ENCODE measurements at places on chromosomes 1 and 21.

- no peak for DNase-seq
Measured at GRCh38 chr1:22031214-22031962, 21.1 kb upstream of the CDC42 start.

- no peak for DNase-seq
Measured at GRCh38 chr21:36587388-36587787, 107.5 kb upstream of the CLDN14 start.

GRCh38 chr1:21244986-21245687, 45.1 kb downstream of the ECE1 start:
- DNase-seq, result no peak

DNA sequence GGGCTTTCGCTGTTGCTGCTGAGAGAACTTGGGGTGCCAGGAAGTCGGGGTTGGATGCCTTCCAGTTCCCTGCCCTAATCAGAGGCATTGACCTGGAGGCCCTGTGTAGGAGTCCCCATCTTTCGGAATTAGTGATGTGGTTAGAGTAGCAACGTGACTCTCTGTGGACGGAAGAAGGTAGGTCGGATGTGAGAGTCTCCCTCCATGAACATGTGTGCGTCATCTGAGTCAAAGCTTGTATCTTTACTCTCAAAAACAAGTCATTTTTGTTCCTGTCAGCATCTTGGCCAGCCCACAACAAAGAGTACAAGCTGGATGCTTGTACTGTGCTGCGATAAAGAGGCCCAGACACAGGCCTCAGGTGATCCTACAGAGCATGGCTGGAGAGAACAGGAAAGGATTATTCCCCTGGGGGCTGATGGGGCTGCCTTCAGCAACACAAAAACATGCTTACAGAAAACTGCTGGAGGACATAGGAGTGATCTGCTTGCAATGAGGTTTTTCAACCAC, 31.0 kb upstream of the IL10 start:
- no peak for DNase-seq

DNA sequence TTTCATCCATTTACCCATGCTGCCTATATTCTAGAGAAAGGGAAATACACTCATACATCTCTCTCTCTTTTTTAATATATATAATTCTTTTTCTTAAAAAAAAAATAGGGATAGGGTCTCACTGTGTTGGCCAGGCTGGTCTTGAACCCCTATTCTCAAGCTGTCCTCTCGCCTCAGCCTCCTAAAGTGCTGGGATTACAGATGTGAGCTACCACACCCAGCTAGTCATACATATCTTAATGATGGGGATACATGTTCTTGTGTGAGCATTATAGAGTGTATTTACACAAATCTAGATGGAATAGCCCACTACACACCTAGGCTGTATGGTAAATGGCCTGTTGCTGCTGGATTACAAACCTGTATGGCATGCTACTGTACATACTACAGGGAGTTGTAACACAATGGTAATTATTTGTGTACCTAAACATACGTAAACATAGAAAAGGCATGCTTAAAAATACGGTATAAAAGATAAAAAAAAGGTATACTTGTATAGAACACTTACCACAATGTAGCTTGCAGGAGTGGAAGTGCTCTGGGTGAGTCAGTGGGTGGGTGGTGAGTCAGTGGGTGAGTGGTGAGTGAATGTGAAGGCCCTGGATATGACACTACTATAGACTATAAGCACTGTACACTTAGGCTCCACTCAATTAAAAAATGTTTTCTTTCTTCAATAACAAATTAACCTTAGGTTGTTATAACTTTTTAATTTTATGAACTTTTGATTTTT, 72.9 kb downstream of the IVNS1ABP start:
- DNase-seq, result no peak

GRCh38 chr1:234612352-234613127, 2.6 kb upstream of the IRF2BP2 start:
- DNase-seq, result peak; percentile 98

DNA sequence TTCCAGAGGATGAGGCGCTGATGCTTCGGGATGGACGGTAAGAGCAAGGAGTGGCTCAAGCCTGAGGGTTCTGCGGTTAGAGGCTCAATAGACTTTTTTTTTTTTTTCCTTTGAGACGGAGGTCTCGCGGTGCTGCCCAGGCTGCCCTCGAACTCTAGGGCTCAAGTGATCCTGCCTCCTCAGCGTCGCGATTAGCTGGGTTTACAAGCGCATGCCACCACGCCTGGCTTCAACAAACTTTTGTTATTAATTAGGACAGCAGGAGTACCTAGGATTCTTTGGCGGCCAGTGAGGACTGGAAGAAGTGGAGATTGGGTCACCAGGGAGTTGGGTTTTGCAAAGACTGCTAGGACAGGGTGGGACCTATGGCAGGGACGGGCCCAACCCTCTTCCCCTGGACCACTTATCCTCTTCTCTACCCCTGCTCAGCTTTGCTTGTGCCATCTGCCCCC, 587 bp downstream of the SCNM1 start:
- DNase-seq, result peak; percentile 64

DNA sequence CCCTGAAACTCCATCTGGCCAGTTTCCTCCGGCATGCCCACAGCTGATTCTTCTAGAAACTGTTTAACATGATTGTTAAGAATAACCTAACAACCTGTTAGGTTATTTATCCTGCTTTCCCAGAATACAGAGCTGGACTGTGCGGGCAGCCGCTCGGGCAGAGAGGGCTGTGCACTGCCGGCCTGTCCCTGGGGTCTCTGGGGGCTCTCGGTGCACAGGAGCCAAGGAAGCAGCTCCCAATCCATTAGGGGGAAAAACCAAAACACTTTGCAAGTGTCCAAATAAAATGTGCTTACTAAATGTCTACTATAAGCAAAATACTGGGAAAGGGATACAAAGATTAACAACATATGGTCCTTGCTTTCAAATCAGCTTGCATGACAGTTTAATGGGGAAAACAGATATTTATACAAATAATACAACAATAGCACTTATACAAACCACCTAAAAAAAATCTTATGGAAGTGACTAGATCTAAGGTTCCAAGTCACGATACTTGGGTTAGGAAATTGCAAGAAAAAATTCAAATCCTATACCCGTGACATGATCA, 50.7 kb downstream of the HLCS start:
- DNase-seq, result no peak

DNA sequence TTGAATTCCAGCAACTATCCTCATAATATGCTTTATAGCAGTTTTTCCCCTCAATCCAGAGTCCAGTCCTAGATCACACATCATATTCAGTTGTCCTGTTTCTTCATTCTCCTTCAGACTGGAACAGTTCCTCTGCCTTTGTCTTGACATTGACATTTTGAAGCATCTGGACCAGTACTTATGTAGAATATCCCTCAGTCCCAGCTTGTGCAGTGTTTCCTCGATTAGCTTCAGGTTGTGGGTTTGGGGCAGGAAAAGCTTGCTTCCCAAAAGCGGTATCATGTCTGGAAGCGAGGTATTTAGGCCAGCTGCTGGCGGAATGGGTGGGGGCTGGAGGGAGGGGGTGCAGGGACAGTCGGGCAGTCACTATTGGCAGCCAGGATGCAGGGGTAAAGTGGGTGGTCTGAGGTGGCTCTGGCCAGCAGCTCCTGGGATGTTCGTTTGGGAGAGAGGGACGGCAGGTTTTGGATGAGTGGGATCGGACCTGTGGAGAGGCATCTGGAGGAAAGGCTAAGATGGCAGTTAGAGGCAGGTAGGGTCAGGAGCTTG, 6.5 kb downstream of the THEMIS2 start:
- no peak for DNase-seq

DNA sequence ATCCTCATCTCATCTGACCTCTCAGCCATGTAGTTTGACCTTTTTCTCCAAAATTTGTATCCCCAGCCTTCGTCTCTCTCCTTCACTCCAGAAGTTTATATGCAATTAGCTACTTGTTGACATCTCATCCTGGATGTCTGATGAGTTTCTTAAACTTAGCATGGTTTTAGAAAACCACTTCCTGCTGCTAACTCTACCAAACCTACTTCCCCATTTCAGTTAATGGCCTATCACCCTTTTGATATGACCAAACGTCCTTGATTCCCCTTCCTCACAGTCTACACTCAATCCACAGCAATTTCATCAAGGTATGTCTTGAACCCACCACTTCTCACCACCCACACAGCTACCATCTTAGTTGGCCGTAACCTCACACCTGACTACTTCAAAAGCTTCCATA, 121.9 kb downstream of the LRRC40 start:
- no peak for DNase-seq

DNA sequence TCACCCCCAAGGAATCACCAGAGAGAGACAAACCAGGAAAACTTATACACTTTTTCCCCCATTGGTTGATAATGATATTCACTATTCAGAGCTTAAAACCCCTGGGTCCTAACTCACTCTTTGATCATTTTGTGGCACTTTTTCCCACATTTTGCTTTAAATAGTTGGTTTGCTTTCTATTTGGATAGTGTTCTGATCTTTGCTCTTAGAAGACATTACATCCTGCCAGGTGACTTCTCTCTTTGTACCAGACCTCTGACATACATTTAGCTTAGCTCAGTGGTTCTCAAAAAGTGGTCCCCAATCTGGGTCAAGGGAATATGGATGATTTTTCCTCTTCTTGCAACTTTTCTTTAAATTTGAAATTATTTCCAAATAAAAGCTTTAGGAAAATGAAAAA, 228.4 kb downstream of the RPS6KC1 start:
- DNase-seq, result no peak

- DNase-seq, result no peak
Measured at GRCh38 chr1:225891229-225891972, 2.5 kb upstream of the LEFTY1 start.

- DNase-seq, result no peak
Measured at GRCh38 chr1:54863267-54863665, 23.7 kb downstream of the DHCR24 start.

GRCh38 chr1:186609183-186609582, 71.0 kb downstream of the PTGS2 start:
- DNase-seq, result no peak

- DNase-seq, result no peak
Measured at GRCh38 chr1:181136738-181137122, 48.2 kb downstream of the IER5 start.

DNA sequence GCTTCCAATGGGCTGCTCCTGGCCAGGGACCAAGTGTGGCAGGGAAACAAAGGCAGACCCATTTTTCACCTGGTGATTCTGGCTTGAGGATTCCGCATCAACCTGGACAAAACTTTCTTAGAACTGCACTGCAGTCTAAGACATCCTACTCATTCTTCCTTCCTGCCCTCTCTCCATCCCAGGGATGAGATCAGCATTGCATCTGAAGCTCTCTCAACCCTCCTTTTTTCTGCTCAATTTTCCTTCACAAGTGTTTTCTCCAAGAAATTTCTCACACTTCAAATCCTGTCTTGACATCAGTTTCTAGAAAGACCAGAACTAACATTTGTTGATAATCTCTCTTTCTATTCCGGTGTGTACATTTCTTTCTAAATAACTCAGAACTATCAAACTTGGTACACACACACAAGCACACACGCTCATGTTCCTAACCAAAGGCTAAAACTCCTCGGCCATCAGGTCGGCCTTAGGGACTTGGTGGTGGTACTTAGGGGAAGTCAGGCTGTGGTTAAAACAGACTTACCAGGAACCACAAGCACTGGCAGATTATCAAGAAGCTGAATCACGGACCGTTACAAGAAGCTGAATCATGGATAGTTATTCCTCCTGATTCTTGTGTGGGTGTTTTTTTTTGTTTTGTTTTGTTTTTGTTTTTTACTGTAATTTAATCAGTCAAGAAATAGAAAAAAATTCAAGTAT, 21.0 kb upstream of the CXADR start:
- no peak for DNase-seq

DNA sequence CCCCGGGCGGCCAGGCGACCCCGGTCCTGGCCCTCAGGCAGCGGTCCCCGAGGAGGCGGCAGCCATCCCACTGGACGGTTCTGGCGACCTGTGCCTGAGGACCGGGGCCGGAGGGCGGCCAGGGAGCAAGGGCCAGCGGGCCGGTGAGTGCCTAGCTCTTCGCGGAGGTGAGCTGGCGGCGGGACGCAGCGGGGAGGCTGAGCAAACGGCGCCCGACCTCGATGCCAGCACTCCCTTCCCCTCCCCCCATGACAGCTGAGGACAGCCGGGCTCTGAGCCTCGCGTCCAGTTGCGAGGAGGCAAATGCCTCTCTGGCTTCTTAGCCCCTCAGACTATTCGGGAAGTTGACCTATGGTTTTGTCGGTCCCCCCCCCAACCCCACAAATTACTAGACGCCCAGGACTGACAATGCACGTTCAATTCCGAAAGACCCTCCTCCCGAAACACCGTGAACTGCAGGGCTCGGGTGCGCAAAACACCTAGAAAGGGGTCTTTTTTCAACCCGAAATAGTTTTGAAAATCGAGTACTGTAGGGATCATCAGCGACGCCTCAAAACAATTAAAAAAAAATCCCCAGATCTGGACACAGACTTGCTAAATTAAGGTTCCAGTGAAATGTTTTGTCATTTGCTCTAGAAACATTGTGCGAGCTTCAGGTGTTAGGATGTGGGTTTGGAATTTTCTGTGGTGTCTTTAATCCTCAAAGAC, 8.3 kb downstream of the CDKN2C start:
- peak; percentile 55 for DNase-seq

GRCh38 chr1:182392050-182393028, 749 bp upstream of the GLUL start:
- DNase-seq, result peak; percentile 65

DNA sequence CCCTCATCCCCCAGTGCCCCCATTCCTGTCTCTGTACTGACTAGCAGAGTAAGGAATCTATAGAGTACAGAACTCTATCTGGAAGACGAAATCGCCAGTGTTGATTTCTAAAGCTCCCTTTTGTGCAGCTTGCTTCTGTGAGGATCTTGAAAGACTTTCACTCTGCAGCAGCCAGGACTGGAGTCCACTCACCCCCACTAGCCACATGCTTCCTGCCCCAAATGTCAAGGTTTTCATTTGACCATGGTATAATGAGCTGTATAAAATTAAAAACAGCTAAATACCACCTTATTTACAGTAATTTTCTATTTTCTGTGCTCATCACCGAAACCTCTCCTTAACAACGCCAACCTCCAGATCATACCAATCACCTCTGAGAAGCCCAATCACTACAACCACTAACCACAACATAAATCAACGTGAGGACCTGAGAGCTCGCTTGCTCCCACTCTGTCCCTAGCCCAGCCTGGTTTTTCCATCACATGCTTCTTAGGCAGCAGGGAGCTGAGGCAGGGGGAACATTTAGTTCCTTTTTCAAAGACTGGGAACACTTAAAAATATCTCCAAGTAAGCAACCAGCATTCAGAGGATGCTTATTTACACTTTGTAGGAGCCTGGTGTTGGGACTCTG, 56.1 kb upstream of the IRF2BP2 start:
- no peak for DNase-seq

DNA sequence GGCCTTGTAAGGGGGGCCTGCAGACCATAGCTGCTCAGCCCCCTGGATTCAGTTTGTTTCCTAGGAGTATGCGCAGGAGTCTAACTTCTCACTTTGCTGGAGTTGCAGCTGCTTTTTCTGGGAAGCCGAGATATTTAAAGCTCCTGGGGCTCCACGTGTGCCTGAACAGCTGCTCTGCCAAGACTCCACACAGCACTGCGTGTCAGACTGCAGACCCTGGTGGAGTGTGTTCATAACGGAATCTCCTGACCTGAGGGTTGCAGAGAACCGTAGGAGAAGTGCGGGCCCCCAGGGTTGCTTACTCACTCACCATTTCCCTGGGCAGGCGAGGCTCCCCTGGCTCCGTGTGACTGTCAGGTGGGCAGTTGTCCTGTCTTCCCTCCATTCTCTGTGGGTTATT, 474.3 kb upstream of the TMPRSS15 start:
- no peak for DNase-seq

GRCh38 chr21:29288239-29288638, 10.5 kb upstream of the BACH1 start:
- no peak for DNase-seq

- no peak for DNase-seq
Measured at GRCh38 chr1:54982739-54983138, 2.3 kb downstream of the TMEM61 start.

GRCh38 chr1:89060091-89060490, 4.9 kb downstream of the GBP1 start:
- no peak for DNase-seq

Measured in erythroblast (primary cell).